Suppressor macrophage (primary cell): ENCODE measurements at places on chromosomes 1 and 21.
A peak's percentile ranks its signal among the peaks of the same experiment; 100 is the strongest.

DNA sequence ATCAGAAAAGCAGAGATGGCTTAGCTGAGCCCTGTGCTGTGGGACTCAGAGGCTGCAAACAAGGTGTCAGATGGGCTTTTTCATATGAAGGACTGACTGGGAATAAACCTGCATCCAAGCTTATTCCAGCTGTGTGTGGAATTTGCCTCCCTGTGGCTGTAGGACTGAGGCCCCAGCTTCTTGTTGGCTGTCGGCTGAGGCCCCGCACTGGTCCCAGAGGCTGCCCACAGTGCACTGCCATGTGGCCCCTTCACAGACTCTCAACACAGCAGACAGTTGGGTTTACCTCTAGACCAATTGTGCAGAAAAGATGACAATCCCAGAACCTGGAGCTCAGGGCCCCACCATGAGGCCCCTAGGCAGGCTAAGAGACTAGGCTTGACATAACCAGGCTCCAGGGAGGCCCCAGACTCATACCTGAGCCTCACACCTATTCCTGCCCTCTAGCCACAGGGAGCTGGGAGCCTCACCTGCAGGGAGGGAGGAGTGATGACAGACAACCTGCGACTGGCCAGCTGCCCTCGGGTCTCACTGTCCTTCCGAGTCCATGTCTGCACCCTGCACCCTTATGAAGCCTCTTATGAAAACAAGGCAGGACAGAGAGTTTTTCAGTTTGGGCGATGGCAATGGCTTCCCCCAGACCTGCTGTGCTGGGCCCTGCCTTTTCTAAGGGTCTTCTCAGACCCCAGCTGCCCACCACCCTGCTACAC lies 615.5 kb downstream of the NPHP4 start:
- DNase-seq: no peak

DNA sequence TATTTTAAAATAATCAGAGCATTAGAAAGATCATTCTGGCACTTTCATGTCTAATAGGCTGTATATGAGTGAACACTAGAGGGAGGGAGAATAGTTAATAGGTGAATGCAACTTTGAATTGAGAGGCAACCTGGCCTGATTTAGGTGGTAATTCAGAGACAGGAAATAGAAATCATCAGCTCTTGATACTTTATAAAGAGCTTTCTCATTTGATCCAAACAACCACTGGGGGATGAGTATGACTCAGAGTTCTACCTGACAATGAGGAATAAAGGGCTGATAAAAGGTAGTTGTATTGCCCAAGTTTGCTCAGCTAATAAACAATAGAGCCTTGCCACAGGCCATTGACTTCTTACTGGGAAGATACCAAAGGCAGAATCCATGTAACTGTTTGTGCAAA lies 5.2 kb upstream of the FAM89A start:
- no peak for DNase-seq

- DNase-seq: peak; percentile 30
Measured at GRCh38 chr1:8701794-8702471, 115.5 kb downstream of the RERE start.

DNA sequence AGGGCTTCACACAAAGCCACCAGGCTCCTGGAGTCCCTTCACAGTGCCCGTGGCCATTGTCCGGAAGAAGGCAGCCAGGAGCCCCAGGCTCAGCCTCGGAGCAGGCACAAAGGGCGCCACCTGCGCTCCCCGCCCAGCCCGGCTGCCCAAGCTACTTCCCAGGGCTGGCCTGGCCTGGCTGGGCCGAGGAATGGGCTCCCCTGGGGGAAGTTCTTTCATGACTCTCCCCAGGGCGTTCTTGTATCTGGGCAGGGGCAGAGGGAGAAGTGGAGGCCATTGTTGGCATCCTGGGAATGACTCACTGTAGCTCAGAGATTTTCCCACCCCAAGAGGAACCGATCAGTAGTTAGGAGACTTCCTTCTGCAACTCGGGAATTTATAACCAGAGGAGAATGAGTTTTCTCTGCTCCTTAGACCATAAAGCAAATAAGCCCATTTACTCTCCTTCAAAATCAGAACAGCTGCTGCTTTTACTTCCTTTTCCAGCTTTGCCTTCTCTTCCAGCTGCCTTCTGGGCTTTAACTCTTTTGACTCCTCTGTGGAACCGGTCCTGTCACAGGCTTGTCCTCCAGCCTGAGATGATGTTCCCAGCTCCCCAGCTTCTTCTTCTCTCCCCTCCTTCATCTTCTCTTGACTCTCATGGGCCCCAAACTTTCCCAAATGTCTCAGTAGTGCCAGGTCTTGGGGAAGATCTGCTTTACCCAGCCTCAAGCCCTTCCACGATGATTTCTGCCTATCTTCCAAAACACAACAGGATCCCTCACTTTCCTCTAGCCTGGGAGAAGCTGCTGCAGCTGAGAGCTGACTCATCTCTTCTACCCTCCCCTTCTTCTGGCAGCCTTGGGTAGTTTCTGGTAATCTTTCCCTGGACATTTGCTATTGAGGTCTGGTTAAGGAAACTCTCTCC lies 118.7 kb upstream of the CD34 start:
- peak; percentile 59 for DNase-seq

GRCh38 chr1:60727552-60727951 lies 354.8 kb upstream of the NFIA start:
- DNase-seq: no peak

GRCh38 chr1:168408539-168408865 lies 127.8 kb downstream of the TBX19 start:
- DNase-seq: no peak

DNA sequence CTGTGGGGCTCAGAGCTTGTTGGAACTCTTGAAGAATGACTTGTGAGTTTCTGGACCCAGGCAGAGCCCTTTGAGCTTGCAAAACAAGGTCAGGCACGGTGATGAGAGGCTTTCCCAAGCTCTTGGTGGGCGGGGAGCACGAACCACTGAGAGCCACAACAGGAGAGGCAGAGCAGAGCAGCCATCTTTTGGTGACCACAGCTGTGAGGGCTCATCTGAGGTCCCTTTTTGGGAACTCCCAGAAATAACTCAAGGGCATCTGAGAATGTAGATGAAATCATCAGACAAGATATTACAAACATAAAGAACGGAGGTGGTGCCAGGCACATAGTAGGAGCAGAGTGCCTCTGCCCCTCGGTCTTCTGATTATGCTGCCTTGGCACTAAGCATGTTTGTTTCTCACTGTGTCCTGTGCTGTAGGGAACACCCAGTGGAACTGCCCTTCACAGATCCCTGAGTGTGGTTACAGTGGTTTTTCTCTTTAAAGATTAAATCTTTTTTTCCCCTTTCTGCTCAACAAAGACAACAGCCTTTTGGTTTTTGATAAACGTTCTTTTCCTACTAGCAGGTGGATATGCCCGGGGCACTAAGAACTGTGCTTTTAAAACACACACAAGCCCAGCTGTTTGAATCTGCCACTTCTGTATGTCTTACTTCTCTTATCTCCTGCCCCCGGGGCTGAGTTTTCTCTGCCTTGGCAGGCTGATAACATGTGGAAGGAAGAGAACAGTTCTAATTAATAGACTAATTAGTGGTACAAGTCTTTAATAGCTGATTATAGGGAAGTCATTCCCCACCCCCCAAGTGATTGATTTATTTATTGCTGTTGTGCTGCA lies 37.7 kb downstream of the CD34 start:
- DNase-seq: peak; percentile 75

DNA sequence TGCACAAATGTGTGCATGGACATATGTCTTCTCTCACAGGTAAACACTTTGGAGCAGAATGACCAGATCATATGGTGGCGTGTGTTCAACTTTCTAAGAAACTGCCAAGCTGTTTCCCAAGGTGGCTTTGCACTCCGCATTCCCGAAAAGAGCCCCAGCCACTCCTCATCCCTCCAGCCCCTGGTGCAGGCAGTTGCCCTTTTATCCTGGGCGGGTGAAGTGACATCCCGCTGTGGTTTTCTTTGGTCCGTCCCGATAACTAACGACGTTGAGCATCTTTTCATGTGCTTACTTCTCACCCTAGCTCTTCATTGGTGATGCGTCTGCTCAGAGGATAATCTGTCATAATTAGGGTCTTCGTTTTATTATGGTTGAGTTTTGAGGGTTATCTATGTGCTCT lies 612.5 kb downstream of the MATN1 start:
- no peak for DNase-seq

- DNase-seq: no peak
Measured at GRCh38 chr1:7145947-7146346, 360.7 kb downstream of the CAMTA1 start.

- no peak for DNase-seq
Measured at GRCh38 chr1:94154989-94155388, 34.0 kb upstream of the ABCA4 start.

GRCh38 chr1:59089922-59090457 lies 206.9 kb upstream of the FGGY start:
- DNase-seq: no peak

GRCh38 chr1:18629659-18630510 lies 761 bp upstream of the PAX7 start:
- DNase-seq: no peak

GRCh38 chr1:48043622-48044021 lies 46.4 kb upstream of the TRABD2B start:
- no peak for DNase-seq

DNA sequence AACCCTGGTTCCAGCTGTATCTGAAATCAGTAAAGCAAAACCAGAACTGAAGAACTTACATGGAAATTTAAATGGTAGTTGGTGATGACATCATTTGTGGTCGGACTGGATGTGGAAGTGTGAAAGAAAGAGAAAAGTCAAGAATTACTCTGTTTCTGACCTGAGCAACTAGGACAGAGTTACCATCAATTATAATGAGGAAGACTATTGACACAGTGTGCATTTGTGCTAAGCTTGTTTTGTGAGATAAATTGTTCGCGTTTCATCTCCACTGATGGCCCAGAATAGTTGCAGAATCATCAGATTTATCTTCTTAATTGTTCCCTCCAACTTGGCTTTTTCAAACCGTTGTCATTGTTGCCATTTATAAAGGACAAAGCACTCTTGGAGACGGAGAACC lies 410.6 kb upstream of the DEPDC1 start:
- no peak for DNase-seq

GRCh38 chr1:210597555-210598134 lies 268.9 kb downstream of the HHAT start:
- peak; percentile 56 for DNase-seq

DNA sequence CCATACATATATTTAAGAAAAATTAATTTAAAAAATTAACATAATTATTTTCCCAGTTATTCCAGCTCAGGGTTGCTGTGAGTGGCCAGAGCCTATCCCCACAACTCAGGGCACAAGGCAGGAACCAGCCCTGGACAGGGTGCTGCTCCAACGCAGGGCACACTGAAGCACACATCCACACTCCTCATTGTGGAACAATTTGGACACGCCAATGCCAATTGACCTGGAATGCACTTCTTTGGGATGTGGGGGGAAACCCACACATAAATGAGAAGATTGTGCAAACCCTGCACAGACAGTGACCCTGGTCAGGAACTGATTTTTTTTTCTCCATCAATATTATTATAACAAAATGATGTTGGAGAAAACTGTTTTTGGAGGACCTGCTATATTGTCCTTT lies 23.4 kb downstream of the SAMSN1 start:
- peak; percentile 51 for DNase-seq

GRCh38 chr21:28072601-28073000 lies 920.1 kb downstream of the LTN1 start:
- DNase-seq: no peak

DNA sequence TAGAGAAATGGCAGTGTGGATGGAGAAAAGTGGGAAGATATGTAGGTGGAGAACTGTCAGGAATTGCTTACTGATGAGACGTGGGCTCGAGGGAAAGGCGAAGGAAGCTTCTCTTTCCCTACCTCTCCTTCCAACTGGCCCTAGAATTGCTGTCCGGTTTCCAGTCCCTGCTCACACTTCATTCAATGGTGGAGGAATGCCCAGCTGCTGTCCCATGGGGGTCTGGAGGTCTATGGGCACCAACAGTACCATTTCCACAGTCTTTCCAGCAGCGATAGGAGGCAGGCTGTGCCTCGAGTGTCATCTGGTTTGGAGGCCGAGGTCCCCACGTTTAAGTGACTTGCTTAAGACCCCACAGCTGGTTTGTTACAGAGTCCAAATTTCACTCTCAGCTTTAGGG lies 31.5 kb upstream of the CD1D start:
- no peak for DNase-seq

- DNase-seq: no peak
Measured at GRCh38 chr21:42861848-42862400, 17.4 kb downstream of the WDR4 start.

- DNase-seq: no peak
Measured at GRCh38 chr1:25573591-25573930, 30.2 kb downstream of the LDLRAP1 start.

GRCh38 chr1:240030236-240030635 lies 61.4 kb upstream of the FMN2 start:
- no peak for DNase-seq

GRCh38 chr21:35506352-35506751 lies 457.2 kb upstream of the RUNX1 start:
- DNase-seq: no peak
